Cardiac fibroblast (primary cell): ENCODE measurements at places on chromosomes 2 and 18.

- DNase-seq = no peak
Observed at GRCh38 chr2:20203072-20203471, 21.9 kb downstream of the SDC1 start.

DNA sequence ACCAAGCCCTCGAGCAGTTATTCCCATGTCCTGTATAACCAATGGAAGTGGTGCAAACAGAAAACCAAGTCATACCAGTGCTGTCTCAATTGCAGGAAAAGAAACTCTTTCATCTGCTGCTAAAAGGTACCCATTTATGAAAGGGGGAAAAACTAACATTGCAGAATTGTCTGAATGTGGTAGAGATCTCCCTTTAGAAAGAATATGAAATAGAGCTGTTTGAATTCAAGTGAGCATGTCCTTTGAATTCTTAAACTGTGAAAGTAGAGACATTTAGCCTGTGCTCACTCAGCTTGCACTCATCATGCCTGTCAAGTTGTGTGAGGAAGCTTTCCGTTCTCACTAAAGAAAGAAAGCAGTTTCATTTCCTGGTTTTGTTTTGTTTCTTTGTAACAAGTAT is 87.4 kb downstream of the EML4 start:
- DNase-seq = peak; percentile 13

DNA sequence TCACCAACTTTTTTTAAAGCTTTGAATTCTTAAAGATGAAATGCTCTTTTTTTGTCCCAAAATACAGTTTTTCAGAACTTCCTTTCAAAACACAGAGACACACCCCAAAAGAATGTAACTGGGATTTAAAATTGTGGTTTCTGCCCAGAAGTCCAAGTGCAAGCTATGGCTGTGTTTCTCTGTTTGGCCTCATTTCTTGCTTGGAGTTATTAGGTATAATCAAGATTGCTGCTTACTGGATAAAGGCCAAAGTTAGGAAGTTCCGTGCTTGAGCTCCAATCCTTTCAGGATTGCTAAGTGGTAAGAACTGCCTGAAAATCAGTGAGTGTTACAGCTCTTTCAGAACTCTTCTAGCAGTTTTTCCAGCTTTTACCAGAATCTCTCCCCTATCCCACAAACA is 16.9 kb downstream of the ZBTB7C start:
- DNase-seq = no peak

DNA sequence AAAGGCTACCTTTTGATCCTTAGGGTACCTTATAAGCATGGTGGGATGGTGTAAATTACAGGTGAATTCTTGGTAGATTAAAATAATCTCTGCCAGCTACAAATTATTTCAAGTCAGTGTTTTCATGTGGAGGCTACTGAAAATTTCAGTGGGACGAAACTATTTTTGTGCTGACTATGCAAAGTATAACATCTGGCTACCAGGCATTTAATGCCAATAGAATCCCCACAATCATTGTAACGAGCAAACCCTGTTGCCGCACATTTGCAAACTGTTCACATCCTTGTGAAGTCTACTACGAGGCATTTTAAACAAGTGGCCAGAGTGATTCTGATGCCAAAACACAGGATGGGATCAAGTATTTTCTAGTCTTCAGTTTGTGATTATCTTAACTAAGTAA is 48.1 kb upstream of the SDC1 start:
- no peak for DNase-seq

DNA sequence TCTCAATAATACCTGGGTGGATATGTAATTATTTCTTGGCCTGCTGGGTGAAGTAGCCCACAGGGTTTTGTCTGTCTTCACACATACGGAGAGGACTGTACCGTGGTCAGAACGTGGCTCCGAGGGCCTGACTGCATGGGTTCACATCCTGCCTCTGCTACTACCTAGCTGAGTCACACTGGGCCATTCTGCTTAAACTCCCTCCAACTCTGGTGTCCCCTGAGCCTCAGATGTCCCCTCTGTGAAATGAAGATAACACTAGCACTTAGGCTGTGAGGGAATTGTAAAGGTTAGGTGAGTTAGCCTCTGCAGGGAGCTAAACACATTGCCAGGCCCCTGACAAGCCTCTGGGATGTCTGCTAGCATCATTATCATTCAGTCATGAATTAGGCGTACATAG is 120.1 kb upstream of the NABP1 start:
- no peak for DNase-seq

- DNase-seq = no peak
Observed at GRCh38 chr2:71340176-71340575, 8.6 kb downstream of the ZNF638 start.

DNA sequence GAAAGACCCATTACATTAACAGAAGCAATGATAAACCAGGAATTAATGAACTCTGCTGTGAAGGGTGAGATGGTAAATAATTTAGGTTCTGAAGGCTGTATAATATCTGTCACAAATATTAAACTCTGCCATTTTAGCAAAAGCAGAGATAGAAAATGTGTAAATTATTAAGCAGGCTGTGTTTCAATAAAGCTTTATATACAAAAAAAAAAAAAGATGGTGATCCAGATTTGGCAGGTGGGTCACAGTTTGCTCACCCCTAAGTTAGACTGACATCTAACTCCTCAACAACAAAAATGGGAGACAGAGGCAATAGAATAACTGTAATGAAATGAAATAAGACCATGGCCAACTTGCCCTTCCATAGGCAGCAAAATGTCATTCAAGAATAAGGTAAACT is 157.3 kb upstream of the FANCL start:
- DNase-seq = no peak

DNA sequence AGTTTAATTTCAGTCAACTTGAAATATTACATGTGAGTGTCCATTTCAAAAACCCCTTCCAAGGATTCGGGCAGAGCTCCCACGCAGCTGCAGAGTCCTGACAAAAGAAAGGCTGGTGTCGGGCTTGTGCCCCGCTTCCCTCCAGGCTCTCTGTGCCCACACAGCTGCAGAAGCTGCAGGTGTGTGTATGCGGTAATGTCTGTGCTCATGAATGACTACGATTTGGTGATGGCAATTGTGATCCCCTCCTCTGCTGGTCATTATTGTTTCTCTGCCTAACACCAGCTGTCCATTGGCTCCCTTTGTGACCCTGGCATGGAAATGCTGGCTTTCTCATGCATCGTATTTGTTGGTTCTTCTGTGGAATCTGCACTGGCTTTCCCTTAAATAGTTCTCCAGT is 224.8 kb downstream of the NUP35 start:
- DNase-seq = no peak

DNA sequence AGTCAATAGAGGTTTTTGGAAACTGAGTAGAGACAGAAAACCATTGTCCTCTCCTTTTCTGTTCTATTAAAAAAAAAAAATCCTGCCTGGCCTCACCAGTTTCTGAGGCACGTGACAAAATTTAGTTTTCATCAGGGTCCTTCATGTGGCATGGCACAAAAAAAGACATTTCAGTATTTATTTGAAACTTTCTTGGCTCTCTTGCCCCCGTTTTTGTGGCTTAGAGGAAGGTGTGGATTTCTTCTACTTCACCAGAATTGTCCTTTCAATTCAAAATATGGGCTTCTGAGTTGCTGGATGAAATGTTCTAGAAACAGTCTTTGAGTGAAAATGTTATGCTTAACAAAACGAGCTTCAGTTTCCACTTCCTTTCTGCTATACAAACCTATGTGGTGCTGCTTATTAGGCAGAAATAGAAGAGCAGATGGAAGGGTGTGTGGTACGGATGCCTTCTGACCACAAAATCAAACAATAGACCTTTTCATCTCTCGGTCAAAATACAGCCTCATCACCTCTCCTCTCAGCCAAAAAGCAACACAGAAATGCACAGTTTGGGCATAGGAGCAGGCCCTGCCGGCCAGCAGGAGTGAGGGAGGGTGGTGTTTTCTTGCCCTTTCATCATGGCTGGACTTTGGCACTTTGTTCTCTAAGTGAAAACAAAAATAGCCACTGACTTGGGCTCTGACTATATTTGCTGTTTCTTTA is 89.2 kb downstream of the SH3RF3 start:
- DNase-seq = no peak

DNA sequence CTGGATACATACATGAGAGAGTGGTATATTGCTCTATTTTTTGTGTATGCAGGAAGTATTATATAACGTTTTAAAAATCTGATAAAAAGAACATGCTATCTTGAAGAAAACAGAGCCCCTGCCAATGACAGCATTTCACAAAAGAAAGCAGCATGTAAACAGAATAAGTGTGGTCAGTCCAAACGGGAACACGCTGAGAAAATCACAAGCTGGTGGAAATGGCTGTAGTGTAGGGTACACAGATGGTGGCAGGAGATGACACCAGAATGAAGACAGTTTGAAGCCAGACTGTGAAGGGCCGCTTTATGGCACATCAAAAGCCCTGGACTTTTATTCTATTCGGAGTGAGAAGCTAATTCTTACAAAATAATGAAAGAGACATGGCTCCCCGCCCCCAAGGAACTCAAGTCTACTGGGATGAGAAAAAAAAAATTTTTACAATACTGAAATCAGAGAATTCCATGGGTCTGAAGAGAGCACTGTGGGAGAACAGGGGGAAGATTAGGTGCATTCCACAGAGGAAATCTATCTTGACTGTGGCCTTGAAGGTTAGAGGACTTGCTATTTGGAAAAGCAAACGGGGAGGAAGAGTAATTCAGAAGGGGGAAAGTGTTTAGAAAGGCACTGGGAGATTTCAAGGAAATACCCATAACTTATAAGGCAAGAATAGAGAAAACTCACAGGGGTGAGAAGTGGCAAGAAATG is 217.7 kb upstream of the SMAD7 start:
- DNase-seq = no peak

DNA sequence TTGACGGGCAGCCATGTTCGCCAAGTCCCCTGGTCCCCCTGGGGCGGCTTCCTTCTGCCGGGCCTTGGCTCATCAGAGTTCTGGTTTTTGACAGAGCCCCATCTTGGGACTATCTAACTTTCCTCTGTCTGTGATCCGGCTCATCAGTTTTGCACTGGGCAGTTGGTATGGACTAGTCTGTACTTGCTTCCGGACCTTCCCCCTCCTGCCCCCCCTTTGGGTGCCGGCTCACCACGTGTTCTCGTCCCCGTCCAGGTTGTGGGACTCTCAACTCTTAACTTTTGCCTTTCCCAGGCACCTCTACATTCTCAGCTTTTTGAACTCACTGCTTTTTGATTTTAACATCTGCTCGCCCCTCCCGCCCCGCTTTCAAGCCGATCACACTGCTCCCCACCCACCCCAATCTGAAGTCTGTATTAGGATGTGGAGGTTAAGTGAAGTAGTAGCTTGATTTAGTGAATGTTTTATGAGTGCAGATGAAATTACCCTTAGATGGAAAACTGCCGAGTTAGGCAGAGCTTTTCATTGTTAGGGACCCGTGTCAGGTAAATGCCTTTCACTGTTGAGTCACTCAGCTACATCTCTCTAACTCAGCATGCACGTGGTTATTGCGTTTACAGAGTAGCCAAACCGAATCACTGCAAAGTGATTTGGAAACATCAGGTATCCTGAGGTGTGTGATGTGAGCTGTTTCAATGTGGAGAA is 874 bp downstream of the WDR43 start:
- peak; percentile 22 for DNase-seq

DNA sequence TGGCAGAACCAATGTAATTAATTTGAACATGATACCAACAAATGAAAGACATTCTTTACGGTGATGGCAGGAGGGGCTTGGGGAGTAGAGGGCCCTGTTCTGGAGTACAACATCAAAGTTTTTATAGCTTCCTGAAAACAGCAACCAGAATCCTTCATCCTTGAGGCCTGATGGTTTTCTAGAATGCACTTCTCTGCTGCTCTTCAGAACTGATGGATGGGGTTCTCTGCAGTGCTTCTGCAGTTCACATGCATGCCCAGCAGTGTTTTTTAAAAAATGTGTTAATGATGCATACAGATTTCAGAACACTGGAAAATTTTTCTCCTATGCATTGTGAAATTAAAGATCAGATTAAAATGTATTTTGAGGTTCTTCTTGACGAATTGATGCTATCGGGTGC is 2.5 kb downstream of the LTBP1 start:
- DNase-seq = no peak

- DNase-seq = peak; percentile 71
Observed at GRCh38 chr2:189305291-189305943, 125.9 kb upstream of the COL5A2 start.

DNA sequence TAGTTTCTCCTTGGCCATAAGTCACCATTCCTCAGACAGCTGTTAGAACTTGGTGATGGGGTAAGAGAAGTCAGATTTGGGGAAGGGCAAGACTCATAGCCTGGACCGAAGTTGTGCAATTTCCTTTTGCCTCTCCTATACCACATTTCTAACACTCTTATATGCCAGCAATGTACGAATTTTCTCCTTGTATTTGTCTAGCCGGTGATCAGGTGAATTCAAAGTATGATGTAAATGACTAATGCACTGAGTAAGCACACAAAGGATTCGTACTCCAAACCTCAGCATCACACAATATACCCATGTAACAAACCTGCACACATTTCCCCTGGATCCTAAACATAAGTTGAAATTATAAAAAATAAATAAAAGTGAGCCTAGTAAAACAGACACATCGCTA is 1143.5 kb upstream of the CELF4 start:
- no peak for DNase-seq

- DNase-seq = no peak
Observed at GRCh38 chr2:233267516-233268245, 16.2 kb downstream of the ATG16L1 start.

DNA sequence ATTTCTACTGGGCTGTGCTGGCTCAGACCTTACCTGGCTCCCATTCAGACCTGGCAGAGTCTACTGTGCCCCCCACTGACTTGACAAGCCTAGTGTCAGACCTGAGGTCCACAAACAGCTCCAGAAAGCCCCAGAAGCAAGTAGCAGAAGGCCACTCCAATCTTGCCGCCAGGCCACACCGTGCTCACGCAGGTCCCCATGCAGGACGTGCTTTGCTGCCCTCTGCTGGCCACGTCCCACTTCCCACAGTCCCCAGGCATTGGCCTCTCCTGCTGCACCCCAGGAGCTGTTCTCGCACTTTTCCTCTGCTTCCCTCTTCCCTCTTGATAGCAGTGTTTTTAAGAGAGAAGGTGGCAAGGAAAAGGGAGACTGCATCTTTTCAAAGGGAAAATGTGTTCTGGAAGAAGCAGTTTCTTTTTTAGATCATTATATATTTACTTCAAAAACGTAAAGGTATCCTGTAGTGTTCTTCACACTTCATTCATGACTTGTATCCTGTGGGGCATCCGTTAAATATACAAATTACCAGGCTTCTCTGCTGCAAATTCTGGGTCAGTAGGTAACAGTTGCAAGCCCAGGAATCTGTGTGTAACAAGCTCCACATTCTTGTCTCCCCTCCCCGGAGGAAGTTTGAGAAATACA is 81.4 kb upstream of the PAPOLG start:
- DNase-seq = peak; percentile 72

DNA sequence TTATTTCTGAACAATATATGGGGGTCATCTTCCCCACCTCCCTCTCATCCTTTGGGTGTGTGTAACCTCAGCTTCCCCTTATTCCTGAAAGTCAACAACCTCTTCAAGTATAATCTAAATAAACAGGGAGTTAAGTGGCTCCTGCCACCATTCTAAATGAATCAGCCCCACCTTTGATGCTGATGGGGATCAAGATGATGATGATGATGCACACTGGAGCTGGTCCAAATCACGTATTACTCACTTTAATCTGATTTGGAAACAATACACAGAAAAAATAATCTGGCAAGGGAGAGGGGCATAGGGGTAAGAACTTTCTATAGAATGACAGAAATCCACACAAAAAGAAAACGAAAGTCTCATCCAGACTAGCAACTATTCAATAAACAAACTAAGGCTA is 7.1 kb downstream of the ACVR1 start:
- DNase-seq = peak; percentile 20
